Stimulated activated naive B cell treated with anti-CD40 and anti-IgM and Interleukin-4, amounts not matched to agents 10 μg/mL and 1 μg/mL and 100 μg/mL, for 72 hours (primary cell): ENCODE measurements at places on chromosomes 7 and 10.

DNA sequence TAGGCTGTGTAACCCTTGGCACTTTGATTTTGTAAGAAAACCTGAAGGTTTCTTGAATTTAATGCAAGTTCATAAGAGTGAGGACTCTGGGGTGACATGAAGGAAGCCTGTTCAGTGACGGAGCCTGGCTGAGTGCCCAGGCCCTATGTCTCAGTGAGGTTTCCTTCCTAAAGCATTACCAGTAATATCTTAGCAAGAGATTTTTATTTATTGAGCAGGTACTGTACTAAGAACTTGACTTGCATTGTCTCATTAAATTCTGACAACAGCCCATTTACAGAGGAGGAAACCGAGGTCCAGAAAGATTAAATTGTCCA, 197.2 kb downstream of the HECW1 start:
- no peak for DNase-seq

DNA sequence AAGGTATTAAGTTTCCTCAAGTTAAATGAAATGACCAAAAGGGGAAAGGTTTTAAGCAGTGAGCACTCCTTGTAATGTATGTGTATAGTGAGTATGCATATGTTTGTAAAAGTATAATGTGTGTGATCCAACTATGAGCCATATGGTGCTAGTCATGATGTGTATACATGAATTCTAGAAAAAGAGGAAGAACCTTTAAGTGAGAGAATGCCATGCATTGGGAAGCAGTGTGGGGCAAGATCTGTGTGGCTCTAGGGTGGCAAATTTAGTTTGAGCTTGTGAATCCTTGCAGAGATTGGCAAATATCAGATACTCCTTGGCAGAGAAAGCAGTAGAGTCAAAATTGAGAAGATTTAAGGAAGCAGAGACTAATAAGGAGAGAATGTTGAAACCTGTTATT, 435.0 kb downstream of the AUTS2 start:
- DNase-seq, result no peak

DNA sequence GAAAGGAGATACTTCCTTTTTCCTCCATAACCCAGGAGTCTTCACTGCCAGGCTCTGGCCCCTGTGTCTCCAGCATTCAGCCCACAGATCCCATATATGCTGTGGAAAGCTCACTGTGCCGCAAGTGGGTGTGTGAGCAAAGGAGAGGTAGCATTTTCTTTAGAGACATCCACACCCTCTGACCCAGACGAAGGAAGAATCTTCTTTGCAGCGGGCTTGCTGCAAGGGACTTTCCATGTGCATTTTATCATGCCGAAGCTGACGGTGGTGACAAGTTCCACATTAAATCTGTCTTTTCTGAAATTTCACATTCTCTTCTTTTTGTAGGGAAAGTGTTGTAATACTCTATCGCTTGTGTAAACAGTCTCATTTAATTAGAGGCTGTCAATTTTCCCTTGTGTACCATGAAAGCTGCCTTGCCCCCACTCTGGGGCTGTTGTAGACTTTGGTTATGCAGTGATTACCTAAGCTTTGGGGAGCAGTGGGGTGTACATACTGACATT, 409.5 kb downstream of the SUGCT start:
- no peak for DNase-seq

DNA sequence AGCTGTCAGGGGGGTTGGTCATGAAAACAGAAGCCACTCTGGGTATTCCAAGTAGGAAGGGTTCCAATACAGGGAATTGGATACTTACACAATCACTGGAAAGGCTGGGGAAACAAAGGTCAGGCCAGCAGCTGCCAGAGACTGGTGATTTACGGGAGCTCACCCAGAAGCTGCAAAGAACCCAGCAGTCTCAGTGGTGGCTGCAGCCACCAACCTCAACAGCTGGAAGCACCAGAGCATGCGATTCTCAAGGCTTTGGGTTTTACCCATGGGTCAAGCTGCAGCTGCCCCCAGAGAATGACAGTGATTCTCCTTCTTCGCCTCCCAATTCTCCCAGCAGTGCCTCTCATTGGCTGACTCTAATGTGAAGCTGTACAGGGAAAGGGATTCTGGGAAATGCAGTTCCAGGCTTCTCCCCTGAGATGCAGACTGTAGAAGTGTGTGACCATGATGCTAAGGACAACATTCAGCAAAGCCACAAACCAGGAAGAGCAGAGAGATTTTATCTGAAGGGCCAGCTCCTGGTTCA, 107.2 kb upstream of the TCF7L2 start:
- DNase-seq, result peak; percentile 21

- no peak for DNase-seq
Measured at GRCh38 chr7:12820777-12821176, 133.3 kb downstream of the ARL4A start.

DNA sequence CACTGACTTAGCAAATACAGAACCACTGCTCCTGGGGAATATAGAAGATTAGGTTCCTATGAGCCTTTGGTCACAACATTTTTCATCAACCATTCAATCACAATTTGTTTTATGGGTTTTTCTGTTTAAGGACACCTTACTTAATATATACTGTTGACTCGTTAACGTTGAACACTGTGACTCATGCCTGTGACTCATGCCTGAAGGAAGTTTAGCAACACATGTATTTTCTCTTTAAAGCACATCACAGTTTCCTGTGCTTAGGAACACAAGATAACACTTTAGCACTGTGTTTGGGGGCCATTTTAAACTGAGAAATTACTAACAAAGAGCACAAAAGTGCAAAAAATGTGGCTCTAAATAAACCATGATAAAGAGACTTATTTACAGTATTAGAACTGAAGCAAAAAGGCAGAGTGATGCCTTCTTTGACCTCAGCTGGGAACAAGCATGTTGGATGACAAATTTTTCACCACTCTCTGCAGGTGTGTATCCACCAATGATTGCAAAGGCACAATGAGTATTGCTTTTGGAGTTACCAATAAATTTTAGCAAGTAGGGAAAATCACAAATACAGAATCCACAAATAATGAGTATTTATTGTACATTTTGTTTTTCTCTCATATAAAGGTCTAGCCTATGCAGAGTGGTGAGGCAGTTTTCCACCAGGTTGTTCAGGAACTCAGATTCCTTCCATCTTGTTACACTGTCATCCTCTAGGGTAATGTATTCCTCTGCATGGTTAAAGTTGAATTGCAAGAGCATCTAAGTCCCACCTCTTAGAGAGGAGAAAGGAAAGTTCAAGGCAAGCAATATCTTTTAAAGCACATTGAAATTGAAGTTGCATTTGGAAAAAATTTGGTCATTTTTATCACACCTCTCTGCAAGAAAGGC, 7.3 kb downstream of the FGFBP3 start:
- no peak for DNase-seq

DNA sequence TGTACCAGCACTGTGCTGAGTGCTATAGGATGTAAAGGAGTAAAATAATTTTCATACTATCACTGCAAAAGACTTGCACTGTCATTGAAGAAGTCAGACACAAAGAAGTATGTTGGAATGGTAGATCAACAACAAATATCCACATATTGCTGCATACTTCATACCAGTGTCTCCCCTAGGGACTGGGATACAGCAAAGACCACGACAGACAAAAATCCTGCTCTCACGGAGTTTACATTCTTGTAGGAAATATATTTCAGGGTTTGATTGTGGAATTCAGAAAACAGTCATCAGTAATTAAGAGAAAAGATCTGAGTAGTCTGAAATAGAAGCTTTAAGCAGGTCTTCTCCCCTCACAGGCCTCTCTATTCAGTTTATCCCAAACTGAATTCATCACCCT, 49.4 kb upstream of the PLXNA4 start:
- DNase-seq, result no peak

GRCh38 chr7:158530800-158531609, 56.6 kb downstream of the PTPRN2 start:
- no peak for DNase-seq

DNA sequence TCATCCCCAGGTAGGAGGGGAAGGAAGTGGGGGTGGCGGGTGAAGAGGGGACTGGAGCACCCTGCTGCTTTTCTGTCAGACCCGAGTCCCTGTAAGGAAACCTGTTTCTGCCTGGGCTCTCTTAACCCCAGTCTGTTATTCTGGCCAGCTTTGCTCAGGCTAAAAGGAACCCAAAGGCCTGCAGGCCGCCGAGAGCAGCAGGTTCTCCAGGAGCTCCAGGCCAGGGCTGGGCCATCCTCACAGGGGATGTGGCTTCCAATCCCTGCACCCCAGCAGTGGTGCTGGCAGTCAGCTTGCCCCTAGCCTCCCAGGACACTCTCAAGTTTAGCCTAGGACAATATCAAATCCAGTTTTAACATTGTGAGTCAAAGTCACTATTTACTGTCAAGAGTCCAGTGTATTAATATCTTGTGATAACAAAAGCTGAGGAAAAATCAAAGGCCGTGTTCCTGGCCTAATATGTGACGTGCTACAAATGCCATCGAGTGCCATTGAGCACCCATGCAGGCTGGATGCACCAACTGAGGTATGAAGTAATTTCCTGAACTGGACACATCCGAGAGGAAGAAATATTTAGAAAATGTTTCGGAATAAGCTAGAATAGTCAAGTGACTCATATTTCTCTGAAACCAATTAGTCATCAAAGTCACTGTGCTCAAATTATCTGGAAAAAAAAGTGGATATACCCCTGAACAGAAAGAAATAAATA, 7.0 kb downstream of the PKD1L1 start:
- DNase-seq, result no peak

DNA sequence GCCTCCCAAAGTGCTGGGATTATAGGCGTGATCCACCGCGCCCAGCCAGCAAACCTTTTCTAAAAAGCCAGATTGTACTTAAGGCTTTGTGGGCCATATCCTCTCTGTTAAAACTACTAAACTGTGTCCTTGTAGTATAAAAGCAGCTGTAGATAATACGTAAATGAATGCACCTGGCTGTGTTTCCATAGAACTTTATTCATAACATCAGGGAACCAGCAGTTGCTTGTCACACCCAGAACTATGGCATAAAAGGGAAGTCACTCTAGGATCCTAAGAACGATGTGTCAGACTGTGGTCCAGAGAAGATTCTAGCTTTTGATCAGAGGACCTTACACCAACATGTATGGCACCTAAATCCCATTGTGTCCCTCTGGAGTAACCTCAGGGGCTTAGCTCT, 63.0 kb downstream of the DENND2A start:
- DNase-seq, result no peak

GRCh38 chr7:12625836-12626235, 55.3 kb downstream of the SCIN start:
- no peak for DNase-seq
